Activated T-cell treated with anti-CD3 and anti-CD28 coated beads, Interleukin-2, amount 50 U/mL, for 48 hours (primary cell): ENCODE measurements at places on chromosomes 6 and 20.
A peak's percentile ranks its signal among the peaks of the same experiment; 100 is the strongest.

DNA sequence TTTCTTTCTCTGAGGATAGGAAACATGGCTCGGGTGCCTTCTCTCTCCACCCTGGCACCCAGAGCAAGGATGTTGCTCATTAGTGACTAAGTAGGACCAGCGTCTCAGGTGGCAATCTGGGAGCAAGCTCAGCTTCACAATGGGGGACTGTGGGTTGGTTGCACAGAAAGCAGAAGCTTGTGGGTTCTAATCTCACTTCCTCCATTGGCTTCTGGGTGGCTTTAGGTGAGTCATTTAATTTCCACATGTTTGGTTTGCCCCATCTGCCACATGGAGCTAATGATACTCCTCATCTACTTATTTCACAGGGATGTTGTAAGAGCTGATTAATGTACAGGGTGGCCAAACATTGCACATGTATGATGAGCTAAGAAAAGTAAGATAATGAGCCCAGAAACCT, 54.8 kb upstream of the AKIRIN2 start:
- peak; percentile 63 for DNase-seq

- no peak for DNase-seq
Observed at GRCh38 chr6:34284563-34285447, 36.0 kb upstream of the SMIM29 start.

GRCh38 chr6:144310765-144311164, 25.6 kb downstream of the UTRN start:
- peak; percentile 44 for DNase-seq

DNA sequence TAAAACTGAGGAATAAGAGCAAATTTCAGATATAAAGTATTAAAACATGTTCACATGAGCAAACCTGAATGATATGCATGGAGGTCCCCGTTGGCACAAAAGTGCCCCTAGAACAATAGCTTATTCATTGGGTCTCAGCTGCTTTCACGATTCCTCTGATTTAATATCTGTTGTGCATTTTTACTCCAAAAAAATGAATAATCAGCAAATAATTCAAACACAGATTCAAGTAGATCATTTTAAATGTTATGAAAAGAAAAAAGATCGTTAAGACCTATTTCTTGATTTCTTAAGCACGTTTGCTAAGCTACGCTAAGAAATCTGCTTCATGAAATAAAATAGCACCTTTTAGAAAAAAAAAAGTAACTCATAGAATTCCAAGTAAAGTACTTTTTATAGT, 21.7 kb downstream of the HUS1B start:
- no peak for DNase-seq

DNA sequence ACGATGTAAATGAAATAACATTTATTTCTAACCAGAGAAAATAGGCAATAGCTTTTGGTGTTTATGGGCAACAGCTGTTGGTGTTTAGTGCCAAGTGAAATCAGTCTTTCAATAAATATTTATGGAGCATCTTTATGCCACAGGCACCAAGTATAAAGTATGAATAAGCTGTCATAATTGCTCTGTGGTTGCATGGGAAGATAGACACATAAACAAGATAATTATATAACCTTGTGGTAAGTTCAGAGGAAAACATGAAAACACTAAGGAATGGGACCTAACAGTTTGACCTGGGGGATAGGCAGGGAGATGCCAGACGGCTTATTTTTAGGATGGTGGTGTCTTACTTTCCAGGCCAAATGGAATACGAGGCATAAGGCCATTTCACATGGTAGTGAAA, 110.9 kb downstream of the GFRAL start:
- no peak for DNase-seq

DNA sequence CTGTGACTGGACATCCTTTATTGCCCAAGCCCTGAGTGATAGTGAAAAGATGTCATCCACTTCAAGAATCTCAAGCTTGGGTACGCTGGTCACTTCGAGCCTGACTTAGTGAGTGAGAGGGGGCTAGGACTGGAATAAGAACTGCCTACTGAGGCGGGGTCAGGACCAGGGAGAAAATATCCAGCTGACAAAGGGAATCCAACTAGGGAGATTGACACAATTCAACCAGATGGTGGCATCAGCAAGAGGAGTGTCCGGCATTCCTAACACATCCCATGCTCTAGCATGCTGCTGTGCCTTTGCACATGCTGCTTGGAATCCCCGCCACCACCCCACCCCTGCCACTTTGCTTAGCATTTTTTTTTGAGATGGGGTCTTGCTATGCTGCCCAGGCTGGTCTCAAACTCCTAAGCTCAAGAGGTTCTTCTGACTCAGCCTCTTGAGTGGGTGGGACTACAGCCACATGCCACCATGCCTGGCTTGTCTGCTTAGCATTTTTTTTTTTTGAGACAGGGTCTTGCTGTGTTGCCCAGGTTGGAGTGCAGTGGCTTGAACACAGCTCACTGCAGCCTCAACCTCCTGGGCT, 6.5 kb upstream of the CEP250 start:
- DNase-seq = no peak

DNA sequence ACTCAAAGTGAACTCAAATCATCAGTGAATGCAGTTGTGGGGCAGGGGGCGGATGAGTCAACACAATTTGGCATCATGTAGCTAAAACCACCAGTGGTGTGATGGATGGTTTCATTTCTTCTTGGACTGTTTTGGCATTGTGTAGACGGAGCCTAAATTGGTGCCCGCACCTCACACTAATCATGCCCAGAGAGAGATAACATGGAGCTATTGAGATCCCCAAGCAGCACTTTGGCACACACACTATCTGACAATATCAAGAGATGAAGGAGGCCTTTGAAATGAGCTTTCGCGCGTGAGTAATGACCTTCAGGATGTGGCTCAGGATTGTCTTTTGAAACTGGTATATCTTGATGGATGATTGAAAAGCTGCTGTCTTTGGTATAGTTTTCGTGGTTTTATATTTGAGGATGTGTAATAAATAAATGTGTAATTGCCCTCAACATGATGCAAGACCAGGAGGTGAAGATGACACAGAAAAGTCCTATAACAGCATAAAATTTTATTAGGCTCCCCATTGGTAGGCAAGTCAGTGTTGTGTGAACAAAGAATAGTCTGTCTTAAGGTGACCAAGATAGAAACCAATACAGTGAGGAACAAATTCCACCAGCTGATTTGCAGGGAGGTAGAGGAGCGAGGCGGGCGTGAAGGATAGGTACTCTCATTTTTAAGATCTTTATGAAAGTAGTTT, 174.2 kb downstream of the TSHZ2 start:
- peak; percentile 75 for DNase-seq

DNA sequence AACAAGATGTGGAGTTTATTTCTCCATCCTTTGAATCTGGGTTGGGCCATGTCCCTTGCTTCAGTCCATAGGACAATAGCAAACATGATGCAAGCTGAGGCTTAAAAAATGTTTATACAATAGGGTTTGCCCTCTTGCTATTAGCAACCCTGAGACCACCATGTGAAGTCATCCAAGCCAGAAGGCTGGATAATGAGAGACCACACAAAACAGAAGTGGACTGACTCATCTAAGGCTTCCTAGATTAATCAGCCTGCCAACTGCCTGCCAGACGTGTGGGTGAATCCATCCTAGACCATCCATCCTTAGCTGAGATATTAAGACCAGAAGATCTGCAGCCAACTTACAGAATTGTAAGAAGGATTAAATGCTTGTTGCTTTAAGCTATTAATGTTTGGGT, 38.1 kb upstream of the ISM1 start:
- DNase-seq = peak; percentile 23
